ENCODE measurements at places on chromosomes 11 and 22.

- DNase-seq = no peak
Observed at GRCh38 chr22:25714739-25715138, 27.2 kb upstream of the MYO18B start.

GRCh38 chr22:25363474-25363873 lies 144.0 kb downstream of the CRYBB2 start:
- no peak for DNase-seq

DNA sequence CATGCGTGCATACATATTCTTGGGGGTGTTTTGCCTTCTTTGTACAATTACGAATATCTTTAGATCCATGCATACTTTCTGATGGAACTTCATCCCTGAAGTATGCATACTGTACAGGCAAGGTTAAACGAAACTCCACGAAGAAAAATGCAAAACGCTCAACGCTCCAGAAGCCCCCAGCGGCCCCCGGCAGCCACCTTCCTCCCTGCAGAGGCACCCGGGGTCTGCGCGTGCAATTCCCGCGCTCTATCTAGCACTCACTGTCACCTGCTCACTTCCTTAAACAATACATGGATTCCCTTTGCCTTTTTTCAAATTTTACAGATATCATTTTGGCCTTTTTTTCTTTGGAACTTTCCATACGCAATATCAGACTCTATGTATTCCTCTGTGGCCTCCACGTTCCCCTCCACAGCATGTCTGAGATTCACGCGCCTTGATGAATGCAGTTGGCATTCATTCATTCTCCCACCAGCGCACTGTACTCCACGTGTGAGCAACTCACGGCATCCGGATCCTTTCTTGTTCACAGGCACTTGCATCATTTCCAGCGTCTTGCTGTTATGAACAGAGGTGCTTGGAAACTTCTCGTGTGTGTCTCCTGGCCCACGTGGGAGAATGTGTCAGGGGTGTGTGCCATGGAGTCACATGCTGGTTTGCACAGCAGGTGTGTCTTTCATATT lies 214.3 kb downstream of the CTTN start:
- DNase-seq = no peak

- peak; percentile 43 for DNase-seq
Observed at GRCh38 chr22:22759371-22759770, 115.0 kb downstream of the GGTLC2 start.

- DNase-seq = peak; percentile 41
Observed at GRCh38 chr11:64861227-64861975, 16.9 kb upstream of the CDC42BPG start.

Data from CD4-positive, alpha-beta T cell treated with Interferon alpha-2 for 1 hour (primary cell).